ENCODE measurements at places on chromosomes 1 and 21. TPM values are rescaled to one million over a fixed set of nuclear protein-coding genes. Genes with fewer than 3 reads are reported as not detected.
A peak's percentile ranks its signal among the peaks of the same experiment; 100 is the strongest.

Gene ST6GALNAC3
- 0.51 TPM for total RNA-seq

Gene CCDC30
- 1.3 TPM for total RNA-seq

Gene BSDC1
- 48.5 TPM for total RNA-seq

Gene CASZ1
- 0.50 TPM for total RNA-seq

Gene RNU1-2
- total RNA-seq: 3,997 TPM

Gene DNAJC8
- 56.1 TPM for total RNA-seq

DNA sequence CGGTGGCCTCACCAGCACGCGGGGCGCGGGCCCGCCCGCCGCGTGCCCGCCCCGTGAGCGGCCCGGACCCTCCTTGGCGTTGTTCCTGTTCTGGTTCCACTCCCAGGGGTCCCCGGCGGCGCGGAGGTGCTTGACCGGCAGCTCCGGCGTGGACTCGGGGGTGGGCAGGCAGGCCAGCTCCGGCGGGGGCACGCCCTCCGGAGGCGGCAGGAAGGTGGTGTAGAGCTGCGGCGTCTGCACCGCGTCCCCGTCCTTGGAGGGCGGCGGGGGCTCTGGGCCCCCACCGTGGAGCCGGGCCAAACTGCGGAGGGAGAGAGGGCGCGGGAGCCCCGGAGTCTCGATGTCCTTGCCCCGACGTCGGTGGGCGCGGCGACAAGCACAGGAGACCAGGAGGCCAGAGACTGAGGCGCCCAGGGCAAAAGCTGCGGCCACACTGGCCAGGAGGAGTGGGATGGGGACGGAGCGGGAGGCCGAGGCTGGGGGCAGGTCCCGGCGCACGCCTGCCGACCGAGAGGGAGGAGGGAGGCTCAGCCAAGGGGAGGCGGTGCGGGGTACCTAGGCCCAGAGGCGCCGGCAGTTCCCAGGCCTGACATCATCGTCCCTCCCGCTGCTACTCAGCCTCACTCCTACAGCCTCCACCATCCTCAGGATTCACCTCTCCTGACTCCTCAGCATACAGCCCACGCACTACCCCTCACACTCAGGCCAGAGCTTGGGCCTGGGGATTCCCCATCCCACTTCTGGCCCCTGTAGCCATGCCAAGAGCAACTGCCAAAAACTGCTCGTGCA is 13.2 kb downstream of the SEMA6C start:
- DNase-seq: no peak

DNA sequence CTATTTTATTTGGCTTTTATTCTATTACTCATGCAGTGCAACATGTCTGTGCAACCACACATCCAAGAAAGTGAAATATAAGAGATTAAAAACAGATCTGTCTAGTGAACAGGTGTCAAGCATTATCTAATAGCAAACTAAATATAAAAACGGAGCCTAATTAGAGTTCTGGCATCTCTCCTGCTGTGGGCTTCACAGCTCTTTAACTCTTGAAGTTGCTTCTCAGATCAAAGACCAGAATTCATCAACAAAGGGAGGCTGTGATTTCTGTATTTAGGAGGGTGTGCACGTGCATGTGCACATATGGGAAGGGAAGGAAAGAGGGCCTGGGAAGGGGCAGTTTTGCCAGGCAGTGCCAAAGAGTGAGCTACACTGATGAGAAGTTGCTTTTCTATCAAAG is 81.0 kb downstream of the MIS18A start:
- no peak for DNase-seq

DNA sequence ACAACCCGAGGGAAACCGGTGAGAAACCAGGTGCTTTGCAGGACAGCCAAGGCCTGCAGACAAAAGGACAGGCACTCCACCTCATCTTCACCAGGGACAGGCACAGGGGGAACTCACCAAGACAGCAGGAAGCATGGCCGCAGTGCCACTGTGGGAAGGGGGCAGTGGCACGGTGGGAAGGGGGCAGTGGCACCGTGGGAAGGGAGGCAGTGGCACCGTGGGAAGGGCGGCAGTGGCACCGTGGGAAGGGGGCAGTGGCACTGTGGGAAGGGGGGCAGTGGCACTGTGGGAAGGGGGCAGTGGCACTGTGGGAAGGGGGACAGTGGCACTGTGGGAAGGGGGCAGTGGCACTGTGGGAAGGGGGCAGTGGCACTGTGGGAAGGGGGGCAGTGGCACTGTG is 28.4 kb upstream of the LRRC47 start:
- DNase-seq: no peak

DNA sequence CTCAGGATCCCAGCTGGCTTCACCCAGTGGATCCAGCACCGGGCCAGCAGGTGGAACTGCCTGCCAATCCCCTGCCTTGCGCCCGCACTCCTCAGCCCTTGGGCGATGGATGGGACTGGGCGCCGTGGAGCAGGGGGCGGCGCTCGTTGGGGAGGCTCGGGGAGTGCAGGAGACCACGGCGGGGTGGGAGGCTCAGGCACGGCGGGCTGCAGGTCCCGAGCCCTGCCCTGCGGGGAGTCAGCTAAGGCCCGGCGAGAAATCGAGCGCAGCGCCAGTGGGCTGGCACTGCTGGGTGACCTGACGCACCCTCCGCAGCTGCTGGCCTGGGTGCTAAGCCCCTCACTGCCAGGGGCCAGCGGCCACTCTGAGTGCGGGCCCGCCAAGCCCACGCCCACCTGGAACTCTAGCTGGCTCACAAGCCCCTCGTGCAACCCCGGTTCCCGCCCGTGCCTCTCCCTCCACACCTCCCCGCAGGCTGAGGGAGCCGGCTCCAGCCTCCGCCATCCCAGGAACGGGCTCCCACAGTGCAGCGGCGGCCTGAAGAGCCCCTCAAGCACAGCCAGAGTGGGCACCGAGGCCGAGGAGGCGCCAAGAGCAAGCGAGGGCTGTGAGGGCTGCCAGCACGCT is 31.1 kb downstream of the NRDC start:
- no peak for DNase-seq

- no peak for DNase-seq
Measured at GRCh38 chr1:105442901-105443300, 1613.6 kb upstream of the PRMT6 start.

DNA sequence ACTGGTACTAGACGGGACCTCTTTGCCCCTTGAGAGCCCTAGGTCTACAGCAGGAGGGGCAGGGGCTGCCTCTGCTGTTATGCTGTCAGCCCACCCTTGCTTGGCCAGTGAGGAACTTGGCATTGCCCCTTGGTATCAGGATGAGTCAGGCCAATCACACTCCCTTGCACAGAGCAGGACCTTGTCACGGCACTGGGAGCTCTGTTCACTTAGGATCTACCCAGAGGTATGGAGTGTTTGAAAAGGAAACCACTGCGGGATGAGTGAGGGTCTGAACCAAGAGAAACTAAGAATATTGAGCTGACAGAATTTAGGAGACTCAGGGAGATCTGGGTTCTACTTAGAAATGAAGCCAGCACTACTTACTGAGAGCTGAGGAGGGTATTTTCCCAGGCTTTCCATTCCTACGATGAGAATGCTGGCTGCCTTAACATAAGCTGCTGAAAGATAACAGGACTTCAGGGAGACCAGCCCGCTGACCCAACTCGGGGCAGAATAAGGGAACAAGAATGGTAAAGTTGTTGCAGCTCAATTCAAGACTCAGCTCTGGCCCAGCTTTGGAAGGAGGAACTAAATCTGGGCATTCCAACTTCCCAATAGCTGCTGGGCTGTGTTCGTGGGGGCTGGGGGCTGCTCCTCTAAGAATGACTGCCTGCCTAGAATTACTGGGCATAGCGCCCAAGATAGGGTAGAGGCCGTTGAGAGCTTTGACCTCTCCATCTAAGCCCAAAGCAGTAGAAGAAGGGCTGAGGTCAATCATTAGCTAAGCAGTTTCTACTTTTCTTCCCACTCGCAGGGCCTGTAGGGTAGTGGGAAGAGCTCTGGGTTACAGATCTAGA is 1.5 kb downstream of the FABP3 start:
- DNase-seq: peak; percentile 29

DNA sequence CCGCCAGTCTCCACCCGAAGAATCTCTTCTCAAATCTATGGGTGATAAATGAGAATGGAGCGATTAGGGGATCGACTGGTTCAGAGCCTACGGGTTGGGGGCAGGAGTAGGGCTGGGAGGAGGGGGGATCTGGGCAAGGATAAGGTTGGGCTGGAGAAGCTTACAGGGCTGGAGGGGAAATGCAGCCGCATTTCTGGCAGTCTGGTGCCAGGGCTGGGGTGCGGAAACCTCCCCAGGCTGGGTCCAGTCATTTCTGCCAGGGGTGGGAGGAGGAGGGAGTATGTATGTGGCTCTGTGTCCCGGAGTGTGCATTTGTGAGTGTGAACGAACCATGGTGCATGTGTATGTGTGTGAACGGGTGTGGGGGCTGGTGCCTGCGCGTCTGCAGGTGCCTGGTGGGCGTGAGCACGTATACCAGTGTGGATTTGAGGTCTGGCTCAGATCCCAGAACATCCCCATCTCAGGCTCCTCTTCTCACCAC is 10.2 kb downstream of the C1orf216 start:
- DNase-seq: no peak

DNA sequence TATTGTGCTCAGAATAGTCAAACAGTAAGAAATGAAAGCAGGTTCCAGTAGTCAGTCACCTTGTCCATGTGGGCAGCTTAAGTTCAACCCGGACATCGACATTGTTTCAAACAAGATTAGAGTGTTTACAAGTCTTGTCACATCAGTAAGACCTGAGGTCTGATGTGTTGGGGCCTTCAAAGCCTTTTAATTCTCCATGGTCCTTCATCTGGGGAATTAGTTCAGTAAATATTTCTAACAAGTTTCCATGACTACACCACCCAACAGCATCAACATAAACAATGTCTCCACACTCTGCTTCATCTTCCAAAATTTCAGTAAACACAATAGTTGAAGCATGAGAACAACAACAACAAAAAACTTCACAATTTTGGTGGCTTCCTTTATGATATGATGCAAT is 15.1 kb upstream of the ADORA1 start:
- DNase-seq: no peak

GRCh38 chr1:65267271-65267670 is 42.1 kb upstream of the DNAJC6 start:
- no peak for DNase-seq

DNA sequence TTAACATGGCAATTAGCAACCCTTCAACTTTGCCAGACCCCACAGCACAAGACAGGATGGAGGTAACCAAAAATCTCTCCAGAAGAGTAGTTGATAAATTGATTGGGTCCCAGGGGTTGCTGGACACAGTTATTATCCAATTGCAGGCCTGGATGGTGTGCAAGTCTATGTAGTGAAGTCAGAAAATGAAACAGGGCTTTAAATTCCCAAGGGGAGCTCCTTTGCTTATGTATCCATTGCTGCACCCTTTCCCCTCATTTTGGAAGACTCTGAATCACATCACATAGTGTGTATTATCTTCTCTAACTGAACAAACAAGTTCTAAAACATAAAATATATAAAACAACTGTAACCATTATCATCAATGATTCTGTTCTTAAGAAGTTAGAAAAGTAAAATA is 550.2 kb downstream of the LMO4 start:
- peak; percentile 24 for DNase-seq

DNA sequence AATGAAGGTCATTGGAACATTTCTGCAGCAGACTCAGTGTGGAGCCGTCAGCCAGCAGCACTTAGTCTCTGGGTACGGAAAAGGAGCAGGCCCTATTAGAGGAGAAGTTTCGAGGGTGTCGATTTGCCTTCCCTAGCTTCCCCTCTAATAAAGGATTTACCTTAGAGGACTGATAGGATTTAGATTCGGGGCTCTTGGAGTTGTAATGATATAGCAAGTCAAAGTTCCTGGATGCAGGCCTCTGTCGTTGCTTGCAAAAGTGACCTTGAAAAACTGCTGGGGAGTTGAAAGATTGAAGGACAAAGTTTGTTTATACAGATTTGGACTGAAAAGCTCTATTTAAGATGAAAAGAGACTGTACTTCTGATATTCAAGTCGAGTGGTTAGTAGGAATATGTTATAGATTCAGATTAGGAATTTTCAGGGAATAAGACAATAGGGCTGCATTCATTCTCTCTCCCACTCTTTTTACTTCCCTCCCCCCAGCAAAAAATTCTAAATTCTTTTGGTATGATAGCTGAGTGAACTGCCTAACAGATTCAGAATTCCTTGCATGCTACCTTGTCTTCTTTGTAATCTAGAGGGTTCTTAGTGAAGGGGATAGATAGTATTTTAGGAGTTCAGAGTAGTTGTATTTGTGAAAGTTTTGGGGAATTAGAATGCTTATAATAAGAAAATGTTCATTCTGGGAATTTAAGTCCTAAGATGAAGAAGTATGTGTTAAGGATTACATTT is 19.2 kb downstream of the NFYC start:
- DNase-seq: no peak

DNA sequence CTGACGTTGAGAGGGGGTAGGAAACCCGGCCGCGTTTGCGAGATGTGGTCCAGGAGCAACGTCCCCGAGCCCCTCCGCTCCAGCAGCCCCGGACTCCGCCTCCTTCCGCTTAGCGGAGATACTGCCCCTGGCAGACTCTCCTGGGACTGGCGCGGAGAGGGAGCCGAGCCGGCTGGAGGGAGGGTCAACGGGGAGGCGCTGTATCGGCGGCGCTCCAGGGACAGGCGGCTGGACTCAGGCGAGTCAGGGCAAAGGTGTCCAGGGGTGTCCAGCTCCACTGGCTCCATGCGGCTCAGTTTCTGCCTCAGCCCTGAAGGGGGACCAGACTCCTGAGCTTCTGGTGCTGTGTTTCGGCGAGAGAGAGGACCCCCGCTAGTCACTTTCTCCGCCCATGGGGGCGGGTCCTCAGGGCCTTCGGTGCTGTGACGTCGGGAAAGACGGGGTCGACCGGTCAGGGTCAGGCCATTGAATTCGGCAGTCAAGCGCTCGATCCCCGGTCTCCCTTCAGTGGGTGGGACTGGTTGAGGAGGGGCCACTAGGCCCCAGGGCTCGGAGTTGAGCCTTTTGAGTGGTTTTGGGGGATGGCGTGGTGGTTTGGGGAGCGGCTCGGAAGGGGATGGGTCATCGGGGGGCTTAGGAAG is 2.8 kb upstream of the LIX1L start:
- peak; percentile 57 for DNase-seq

DNA sequence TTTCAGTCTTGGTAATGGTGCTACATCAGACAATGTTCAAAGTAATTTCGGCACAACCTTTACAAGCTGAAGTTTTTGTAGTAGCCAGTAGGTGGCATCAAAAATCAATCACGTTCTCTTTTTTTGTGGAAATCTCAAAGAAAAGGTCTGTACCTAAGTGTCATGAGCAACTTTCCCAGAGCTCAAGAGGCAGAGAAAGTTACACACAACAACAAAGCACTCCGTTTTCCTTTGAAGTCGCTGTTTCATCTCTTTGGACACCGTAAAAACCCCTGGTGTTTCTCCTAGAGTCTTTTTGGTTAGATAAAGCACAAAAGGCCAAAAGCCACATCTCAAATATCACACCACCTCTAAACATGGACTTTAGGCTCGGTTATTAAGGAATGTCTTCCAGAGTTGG is 131.6 kb downstream of the LHX8 start:
- DNase-seq: peak; percentile 34

DNA sequence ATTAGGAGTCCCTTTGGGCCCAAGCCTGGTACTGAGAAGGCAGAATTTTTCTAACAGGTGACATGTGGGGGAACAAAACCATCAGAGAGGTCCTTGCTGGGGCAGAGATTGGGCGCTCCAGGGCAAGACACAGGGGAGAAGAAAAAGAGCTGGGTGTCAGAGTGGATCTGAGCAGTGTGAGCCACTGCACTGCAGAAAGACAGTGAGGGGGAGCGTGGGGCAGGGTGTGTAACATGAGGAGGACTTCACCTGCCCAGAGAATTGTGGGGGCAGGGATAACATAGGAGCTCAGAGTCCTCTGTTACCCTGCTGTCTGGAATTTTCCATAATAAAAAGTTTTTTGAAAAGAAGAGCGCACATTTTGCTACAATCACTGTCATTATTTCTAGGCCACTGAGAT is 25.5 kb upstream of the CSF3R start:
- no peak for DNase-seq

Data from fibroblast of lung (primary cell).